GM23338 (cell line): ENCODE measurements at places on chromosomes 5 and 9. TPM values are rescaled to one million over a fixed set of nuclear protein-coding genes. Genes with fewer than 3 reads are reported as not detected.

FOXD4 gene
- 0.31 TPM in 1 of 2 replicates, not detected in the other for total RNA-seq

TCF7 gene
- total RNA-seq, result 8.1 and 9.7 TPM in 2 replicates

ADRA1B gene
- total RNA-seq, result not detected in 2 replicates

EPB41L4A gene
- total RNA-seq, result 3.4 and 6.0 TPM in 2 replicates

SEMA4D gene
- total RNA-seq, result 48.0 and 63.0 TPM in 2 replicates

LRRC70 gene
- total RNA-seq, result 1.7 and 2.7 TPM in 2 replicates

RAI14 gene
- total RNA-seq, result 90.3 and 95.8 TPM in 2 replicates

ARL10 gene
- total RNA-seq, result 6.7 and 7.9 TPM in 2 replicates

PCAT7 gene
- 3.3 and 5.5 TPM in 2 replicates for total RNA-seq
